Retina (tissue), 1 donor: ENCODE measurements at places on chromosomes 3 and 15.

- no peak for DNase-seq
These were observed 39.2 kb downstream of the SLC6A11 start for GRCh38 chr3:10855083-10855870.

DNA sequence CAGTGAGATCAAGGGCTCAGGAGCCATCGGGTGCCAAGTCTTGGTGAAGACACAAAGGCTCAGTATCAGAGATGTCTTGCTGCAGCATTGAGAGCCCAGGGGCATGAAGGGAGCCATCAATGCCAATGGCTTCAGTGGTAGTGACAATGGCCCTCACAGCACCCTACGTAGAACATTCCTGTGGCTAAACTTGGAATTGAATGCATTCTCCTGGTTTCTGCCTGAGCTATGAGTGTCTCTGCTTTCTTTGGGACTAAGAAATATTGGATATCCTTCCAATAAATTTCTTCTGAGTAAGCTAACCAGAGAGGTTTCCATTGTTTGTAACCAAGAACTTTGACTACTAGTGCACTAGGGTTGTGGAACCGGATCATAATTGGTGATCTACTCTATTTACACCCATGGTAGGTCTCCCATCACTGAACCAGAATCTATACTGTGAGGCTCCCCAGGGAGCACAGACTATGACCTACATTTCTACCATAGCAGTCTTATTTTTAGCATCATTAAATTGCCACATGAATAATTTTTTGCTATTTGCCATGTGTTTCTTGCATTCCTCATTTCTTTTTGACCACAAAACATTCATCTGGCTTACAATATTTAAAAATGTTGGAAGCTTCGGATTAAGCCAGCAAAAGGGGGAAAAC, 31.6 kb upstream of the PDZRN3 start:
- DNase-seq: no peak

- no peak for DNase-seq
These were observed 5.8 kb downstream of the MYO9A start for GRCh38 chr15:72112116-72112515.

- DNase-seq: no peak
These were observed 74.6 kb downstream of the CNTN3 start for GRCh38 chr3:74539876-74540275.

DNA sequence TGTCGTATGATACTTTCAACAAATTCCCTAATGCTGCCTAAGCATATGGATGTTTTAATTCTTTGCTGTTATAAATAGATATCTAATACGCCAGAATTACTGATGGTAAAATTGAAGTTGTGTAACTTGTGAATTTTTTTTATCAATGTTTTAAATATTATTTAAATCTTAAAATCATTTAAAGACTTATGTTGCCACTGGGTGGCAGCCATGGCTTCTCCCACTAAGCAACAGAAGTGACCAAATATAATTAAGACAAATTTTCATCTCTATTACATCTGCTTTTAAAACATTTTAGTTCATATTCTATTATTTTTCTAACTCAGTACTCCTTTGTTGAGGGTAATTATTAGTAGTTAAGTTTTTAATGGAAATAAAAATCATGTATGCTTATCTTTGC, 8.1 kb upstream of the IL20RB start:
- no peak for DNase-seq

DNA sequence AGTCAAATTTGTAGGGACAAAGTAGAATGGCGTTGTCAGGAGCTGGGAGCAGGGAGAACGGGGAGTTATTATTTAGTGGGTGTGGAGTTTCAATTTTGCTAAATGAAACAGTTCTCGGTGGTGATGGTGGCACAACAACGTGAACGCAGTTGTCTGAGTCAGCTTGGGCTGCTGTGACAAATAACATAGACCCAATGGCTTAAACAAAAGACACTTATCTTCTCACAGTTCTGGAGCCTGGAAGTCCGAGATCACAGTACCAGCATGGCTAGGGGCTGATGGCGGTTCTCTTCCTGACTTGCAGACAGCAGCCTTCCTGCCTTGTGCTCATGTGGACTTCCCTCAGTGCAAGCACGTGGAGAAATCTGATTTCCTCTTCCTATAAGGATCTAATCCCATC, 90.2 kb downstream of the CHSY1 start:
- no peak for DNase-seq

- no peak for DNase-seq
These were observed 49.2 kb downstream of the SLC15A2 start for GRCh38 chr3:121943431-121943830.

DNA sequence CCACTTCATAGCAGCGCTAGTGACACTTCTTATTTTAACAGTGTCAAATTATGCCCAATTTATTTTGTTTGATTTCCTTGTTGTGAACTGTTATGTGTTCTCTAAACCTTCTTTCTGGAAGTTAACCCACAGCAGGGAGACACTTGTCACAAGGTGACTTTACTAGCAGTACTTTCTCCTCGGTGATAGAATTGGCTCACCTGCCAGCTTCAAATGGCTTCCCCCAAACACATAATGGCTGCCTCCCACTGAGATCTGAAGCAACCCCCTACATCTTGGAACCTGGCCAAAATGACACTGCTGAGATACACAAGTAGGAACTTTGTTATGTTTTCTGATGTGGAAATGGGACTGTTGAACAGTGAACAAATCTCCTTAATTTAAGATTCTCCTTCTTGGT, 238.8 kb upstream of the DPH6 start:
- peak; percentile 4 for DNase-seq

GRCh38 chr3:55654123-55654760, 167.1 kb upstream of the WNT5A start:
- no peak for DNase-seq

- DNase-seq: no peak
These were observed 65.5 kb downstream of the SMAD3 start for GRCh38 chr15:67130673-67131601.

GRCh38 chr15:33086500-33087121, 107.9 kb downstream of the FMN1 start:
- DNase-seq: peak; percentile 22

- DNase-seq: no peak
These were observed 30.6 kb downstream of the PRTG start for GRCh38 chr15:55712363-55712762.

- DNase-seq: no peak
These were observed 98.7 kb downstream of the PLD1 start for GRCh38 chr3:171711461-171712170.

DNA sequence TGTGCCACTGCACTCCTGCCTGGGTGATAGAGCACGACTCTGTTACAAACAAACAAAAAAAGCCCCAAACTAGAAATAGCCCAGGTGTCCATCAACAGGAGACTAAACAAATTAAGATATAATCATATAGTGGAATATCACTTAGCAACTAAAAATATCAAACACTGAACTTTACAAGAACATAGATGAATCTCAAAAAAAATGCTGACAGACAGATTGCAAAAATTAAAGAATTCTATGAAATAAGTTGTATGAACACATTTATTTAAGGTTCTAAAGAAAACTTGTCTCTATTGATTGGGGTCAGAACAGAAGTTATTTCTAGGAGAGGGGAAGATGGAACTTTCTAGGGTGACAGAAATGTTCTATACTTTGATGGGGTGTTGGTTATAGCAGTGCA, 268.2 kb downstream of the CTNNB1 start:
- DNase-seq: no peak

- peak; percentile 80 for DNase-seq
These were observed at the start of gene ALPK3 for GRCh38 chr15:84816694-84817465. TSS of gene ALPK3 (plus strand) at chr15:84817356. CDS start at chr15:84817453, 97 bp downstream.

- no peak for DNase-seq
These were observed 86.3 kb downstream of the PDZRN3 start for GRCh38 chr3:73538486-73538885.

GRCh38 chr3:72344236-72344635, 504.0 kb downstream of the SHQ1 start:
- no peak for DNase-seq

DNA sequence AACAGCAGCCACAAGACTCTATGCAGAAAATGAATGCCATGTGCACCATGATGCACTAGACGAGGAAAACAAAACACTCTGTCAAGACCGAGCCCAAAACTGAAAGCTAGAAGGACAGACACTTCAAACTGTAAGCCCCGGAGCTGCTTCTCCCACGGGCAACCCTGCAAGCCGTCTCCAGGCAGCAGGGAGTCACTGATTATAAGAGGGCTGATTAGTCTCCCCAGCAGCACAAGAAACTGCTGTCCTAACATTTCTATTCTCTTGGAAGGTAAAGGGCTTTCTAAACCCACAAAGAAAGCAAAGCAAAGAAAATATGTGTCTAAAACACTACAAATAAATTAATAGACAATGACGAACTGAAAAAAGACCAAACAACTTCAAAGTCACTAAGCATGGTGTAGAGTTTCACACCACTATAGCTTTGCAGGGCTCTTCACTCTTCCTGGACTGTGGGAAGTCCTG, 15.5 kb downstream of the TBC1D2B start:
- DNase-seq: peak; percentile 49

DNA sequence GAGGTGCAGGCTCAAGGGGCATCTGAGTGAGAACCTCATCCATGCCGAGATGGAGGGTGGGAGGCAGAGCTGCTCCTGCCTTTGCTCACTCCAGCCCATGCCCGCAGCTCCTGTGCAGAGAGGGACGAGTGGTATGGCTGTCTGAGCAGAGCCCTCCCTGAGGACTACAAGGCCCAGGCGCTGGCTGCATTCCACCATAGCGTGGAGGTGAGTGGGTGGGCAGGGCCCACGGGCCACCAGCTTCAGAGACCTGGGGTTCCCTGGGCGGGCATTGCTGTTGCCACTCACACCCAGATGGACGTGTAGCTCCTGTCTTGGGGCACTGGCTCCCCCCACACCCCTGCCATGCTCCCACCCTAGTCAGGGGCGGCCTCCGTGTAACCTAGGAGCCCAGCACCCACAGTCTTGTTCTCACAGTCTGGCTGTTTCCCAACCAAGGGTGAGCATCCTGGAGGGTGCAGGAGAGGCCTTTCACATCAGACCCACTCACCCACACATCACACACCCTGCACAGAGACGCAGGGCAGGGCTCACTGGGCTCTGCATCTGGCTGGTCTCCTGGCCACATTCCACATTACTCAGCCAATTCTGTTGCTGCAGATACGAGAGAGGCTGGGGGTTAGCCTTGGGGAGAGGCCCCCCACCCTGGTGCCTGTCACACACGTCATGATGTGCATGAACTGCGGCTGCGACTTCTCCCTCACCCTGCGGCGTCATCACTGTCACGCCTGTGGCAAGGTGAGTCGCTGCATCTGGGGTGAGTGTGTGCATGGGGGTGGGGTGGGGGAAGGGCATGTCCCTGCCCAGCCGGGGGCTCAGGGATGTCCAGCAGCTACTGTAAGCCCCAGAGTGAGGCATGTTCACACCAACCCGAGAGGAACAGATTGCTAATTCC, 25.3 kb upstream of the NR2C2 start:
- DNase-seq: no peak

GRCh38 chr3:185825006-185825638, at the start of gene IGF2BP2:
TSS of gene IGF2BP2 (minus strand) at chr3:185825042. CDS start at chr3:185824960, 82 bp downstream.
- DNase-seq: peak; percentile 88

DNA sequence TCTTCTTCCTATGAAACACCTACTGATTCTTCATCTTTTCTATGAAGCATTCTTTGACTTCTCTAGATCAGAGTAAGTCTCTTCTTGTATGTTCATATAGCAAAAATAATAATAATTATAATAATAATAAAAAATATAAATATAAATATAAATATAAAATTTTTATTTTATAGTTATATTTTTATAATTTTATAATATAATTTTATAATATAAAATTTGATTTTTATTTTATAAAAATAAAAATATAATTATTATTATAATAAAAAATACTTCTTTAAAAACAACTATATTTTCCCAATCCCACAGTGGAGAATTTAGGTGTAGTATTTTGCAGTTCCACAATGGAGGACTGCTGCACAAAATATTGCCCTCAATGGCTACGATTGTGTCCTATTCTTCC, 34.3 kb downstream of the DUT start:
- no peak for DNase-seq

DNA sequence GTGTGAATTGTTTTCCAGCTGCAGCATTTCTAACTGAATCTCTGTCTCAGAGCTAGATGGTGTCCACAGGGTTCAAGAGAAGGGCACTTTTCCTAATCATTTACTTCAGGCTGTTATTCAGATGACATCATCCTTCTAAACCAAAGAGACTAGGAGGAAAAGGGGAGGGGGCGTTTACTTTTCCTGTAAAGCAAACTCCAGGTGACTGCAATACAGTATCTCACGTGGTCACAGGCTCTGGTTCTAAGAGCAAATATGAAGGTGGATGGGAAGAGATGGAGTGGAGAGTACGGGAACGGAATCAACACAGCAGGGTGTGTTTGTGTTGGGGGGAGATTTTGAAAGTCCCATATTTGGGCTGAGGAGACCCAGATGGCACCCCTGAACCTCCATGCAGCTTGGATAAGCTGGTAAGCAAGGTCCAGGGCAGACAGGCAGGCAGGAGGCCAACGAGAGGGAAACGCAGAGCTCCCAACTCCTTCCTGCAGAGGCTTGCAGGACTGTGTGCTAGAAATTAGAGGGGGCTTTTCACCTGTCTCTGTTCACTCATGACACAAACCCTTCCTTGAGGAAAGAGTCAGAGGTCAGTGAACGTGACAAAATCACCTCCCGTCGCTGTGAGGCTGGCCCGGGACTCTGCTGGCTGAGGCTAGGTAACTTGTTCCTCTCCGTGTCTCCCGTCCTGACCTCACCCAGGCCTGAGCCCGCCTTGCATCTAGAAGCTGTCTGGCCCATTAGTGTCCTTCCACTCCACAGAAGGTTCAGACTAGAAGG, 151.2 kb downstream of the OPA1 start:
- peak; percentile 60 for DNase-seq

DNA sequence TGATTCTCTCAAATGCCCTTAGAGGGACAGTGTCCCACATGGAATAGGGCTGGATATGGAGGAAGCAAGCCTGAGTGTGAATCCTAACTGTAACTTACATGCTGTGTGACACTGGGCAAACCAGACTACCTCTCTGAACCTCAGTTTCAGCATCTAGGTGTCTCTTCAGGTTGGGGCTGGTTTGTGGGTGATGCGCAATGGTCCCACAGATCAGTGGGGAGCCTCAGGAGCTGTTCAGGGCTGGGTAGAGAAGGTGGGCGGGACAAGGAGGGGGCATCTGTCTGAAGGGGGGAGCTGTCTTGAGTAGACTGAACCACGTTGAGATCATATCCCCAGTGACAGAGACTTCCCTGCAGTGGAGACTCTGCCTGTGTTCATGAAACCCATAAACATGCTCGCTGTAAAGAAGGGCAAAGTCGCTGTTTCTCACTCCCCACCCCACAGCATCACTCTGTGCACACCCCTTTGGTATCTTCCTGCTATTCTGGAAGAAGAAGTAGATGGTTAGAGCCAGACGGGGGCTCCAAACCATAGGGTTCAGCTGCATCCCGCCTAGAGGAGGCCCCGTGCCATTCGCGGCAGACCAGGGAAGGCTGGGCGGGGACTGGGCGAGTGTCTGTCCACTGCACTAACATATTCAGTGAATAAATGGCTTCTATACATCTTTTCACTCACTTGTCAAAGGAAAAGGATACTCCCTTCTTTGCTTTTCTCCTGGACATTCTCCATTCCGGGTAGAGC, 28.4 kb downstream of the SRPRB start:
- no peak for DNase-seq

GRCh38 chr3:38746641-38747040, 69.4 kb downstream of the SCN10A start:
- DNase-seq: no peak

- DNase-seq: no peak
These were observed 439.8 kb downstream of the RBMS3 start for GRCh38 chr3:29720665-29721064.

GRCh38 chr3:168364967-168365366, 269.2 kb upstream of the GOLIM4 start:
- DNase-seq: no peak

- DNase-seq: no peak
These were observed 203.3 kb downstream of the RORA start for GRCh38 chr15:61025781-61026180.

- DNase-seq: no peak
These were observed 69.6 kb downstream of the ATP10A start for GRCh38 chr15:25793354-25794050.

GRCh38 chr15:68208136-68208535, 3.0 kb upstream of the CALML4 start:
- no peak for DNase-seq
